ENCODE measurements at places on chromosomes 2 and 18. TPM values are rescaled to one million over a fixed set of nuclear protein-coding genes. Genes with fewer than 3 reads are reported as not detected.

The TMEFF2 gene
- total RNA-seq = not detected

The SP9 gene
- not detected for total RNA-seq

The CHAC2 gene
- total RNA-seq = 6.5 TPM

The STAT4 gene
- total RNA-seq = 33.9 TPM

The ATG16L1 gene
- total RNA-seq = 32.4 TPM

The TSN gene
- 46.7 TPM for total RNA-seq

The HOXD11 gene
- total RNA-seq = not detected

The C2orf80 gene
- total RNA-seq = not detected

The CENPA gene
- total RNA-seq = 6.5 TPM

DNA sequence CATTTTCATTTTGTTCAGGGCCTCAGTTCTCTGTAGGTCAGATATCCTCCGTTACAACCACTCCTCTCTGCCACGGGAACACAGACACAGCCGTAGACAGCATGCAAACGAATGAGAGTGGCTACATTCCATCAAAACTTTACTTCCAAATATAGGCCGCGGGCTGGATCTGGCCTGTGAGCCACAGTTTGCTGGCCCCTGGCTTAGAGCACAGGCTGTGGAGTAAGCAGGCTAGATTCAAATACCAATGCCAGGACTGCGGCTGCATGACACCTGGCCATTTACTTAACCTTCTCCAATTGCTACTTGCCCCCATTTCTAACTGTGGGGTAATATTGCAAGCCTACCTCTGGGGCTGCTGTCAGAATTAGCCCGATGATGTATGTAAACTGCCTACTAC, 325.8 kb upstream of the POU3F3 start:
- H3K4me3 ChIP-seq = no peak overlapping the region
- no peaks in the 10 kb centered on the region for H3K27me3 ChIP-seq
- no peak overlapping the region for H3K27ac ChIP-seq
- DNase-seq = no peak
- H3K4me1 ChIP-seq = no peaks in the 10 kb centered on the region
- no peaks in the 10 kb centered on the region for H3K36me3 ChIP-seq

DNA sequence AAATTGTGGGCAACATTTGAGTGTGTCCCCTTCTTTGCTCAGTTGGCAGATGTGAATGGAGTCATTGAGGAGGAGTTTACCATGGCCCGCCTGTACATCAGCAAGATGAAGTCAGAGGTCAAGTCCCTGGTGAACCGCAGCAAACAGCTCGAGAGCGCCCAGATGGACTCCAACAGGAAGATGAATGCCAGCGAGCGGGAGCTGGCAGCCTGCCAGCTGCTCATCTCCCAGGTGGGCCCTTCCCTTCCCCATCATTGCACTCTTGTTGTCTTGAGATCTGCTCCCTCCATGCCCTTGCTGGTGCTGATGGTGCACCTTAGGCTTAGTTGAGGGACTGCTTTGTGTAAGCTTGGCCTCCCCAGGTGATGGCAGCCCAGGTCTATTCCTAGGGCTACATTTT, 47.5 kb upstream of the LYPD6B start:
- no peaks in the 10 kb centered on the region for H3K27me3 ChIP-seq
- H3K4me1 ChIP-seq = no peaks in the 10 kb centered on the region
- no peak overlapping the region for H3K27ac ChIP-seq
- no peak overlapping the region for H3K4me3 ChIP-seq
- DNase-seq = no peak

DNA sequence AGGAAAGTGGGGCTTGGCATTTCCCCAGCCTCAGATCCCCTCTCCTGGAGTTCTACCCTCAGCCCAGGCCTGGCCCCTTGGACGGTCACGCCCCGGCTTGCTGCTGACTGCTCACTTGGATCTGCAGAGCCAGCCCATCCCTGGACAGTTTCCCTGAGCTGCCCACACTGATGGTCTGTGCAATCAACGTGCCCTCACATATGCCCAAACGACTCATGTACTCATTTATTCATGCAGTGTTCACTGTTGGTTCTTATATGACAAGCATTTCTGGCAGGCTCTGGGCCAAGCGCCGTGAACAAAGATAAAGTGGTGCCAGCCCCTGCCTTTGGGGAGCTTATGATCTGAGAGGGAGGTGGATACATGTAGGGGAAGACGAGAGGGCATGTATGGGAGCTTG, 20.3 kb upstream of the GLI2 start:
- peaks cover 4% of the 10 kb centered on the region for H3K4me1 ChIP-seq
- peak; percentile 45 for DNase-seq
- H3K27me3 ChIP-seq = peaks cover 20% of the 10 kb centered on the region
- H3K4me3 ChIP-seq = no peak overlapping the region
- no peak overlapping the region for H3K27ac ChIP-seq

- H3K36me3 ChIP-seq = no peaks in the 10 kb centered on the region
- H3K4me3 ChIP-seq = no peak overlapping the region
- DNase-seq = no peak
- no peaks in the 10 kb centered on the region for H3K27me3 ChIP-seq
These were observed 476.6 kb downstream of the CNTNAP5 start for GRCh38 chr2:124501575-124502152.

DNA sequence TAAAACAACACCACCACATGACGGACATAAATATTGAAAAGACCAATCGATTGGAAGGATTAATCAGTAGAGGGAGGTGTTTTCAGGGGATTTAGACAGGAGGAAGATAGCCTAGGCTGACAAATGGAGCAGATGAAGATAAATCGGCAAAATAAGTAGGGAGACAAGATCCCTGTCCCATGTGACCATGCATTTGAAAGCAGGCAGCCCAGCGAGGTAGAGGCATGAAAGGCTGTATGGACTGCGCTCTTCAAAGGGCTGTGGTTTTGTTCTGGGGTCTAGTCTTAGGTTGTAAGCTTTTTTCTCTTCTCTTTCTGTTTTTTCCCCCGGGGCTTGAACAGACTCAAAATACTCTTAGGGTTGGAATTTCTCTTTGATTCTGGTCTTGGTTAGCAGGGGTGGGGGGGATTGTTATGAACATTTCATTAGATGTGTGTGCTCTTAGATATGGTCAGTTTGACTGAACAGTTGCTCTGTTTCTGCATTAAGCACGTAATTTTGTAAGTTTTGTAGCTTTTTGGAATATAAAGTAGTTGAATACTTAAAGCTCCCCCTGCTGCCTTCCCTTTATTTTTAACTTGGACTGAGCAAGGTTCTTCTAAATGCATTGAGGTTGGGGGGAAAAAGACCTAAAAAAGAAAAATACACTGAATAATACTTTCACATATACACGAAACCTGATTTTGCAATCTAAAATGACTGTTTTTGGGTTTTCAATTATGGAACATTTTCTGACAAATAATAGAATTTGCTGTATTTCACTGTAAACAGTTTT, 32.2 kb downstream of the ZNF532 start:
- DNase-seq = no peak
- peak overlapping the region; percentile 61 for H3K27ac ChIP-seq
- H3K27me3 ChIP-seq = no peaks in the 10 kb centered on the region
- no peak overlapping the region for H3K4me3 ChIP-seq
- H3K4me1 ChIP-seq = peaks cover 36% of the 10 kb centered on the region

- no peak overlapping the region for H3K27ac ChIP-seq
- no peak for DNase-seq
- H3K27me3 ChIP-seq = no peaks in the 10 kb centered on the region
- peaks cover 4% of the 10 kb centered on the region for H3K4me1 ChIP-seq
These were observed 470.4 kb downstream of the IRS1 start for GRCh38 chr2:226329180-226329579.

- DNase-seq = no peak
- no peaks in the 10 kb centered on the region for H3K4me1 ChIP-seq
- H3K27ac ChIP-seq = no peak overlapping the region
- no peak overlapping the region for H3K4me3 ChIP-seq
- no peaks in the 10 kb centered on the region for H3K27me3 ChIP-seq
These were observed 27.8 kb upstream of the CACNB4 start for GRCh38 chr2:152126664-152127063.

DNA sequence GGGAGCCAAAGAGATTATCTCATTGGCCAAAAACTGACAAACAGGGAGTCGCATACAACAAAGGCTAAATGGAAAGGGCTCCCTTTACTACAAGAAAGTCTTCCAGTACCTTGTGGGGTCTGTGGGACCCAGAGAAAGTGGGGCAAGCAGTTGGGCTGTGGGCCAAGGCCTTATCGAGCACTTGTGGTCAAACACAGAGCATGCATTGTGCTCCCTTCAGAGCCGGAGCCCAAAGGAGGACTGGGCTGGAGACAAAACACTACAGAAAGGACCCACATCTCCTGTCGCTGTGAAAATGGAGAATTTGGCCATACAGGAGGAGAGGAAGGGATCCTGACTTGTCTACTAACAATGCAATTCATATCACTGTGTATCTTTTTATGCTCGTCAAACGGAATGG, 37.1 kb upstream of the SLC1A4 start:
- DNase-seq = no peak
- no peaks in the 10 kb centered on the region for H3K36me3 ChIP-seq
- no peak overlapping the region for H3K4me3 ChIP-seq
- H3K27me3 ChIP-seq = no peaks in the 10 kb centered on the region
- H3K27ac ChIP-seq = no peak overlapping the region
- H3K4me1 ChIP-seq = peaks cover 17% of the 10 kb centered on the region

GRCh38 chr2:105426626-105427292, 27.9 kb upstream of the FHL2 start:
- no peaks in the 10 kb centered on the region for H3K36me3 ChIP-seq
- H3K4me1 ChIP-seq = no peaks in the 10 kb centered on the region
- H3K27ac ChIP-seq = no peak overlapping the region
- H3K4me3 ChIP-seq = no peak overlapping the region

DNA sequence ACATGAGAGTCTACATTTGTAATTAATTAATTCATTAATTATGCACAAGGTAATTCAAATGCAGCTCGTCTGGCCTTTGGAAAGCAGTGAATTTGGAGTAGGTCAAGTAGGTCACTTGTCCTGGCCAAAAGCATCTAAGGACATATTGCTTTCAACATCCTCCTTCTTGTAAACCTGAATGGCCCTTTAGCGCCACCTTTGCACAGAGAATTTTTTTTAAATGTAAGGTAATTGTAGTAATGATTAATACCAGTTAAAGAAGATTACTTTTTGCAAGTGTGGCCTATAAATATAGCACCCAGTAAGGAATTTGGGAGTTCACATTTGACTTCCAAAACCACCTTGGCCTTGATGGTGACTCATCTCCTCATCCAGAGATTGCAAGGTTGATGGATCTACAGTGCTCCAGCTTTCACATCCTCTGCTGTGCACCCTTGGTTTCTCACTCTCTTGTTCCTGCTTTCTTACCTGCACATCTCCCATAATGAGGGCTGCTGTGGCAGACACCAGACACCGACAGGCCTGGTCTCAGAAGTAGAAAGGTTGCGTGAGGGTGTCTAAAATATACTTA, 481.7 kb downstream of the TGIF1 start:
- no peak for DNase-seq
- no peaks in the 10 kb centered on the region for H3K4me1 ChIP-seq
- H3K4me3 ChIP-seq = no peak overlapping the region
- H3K36me3 ChIP-seq = no peaks in the 10 kb centered on the region

DNA sequence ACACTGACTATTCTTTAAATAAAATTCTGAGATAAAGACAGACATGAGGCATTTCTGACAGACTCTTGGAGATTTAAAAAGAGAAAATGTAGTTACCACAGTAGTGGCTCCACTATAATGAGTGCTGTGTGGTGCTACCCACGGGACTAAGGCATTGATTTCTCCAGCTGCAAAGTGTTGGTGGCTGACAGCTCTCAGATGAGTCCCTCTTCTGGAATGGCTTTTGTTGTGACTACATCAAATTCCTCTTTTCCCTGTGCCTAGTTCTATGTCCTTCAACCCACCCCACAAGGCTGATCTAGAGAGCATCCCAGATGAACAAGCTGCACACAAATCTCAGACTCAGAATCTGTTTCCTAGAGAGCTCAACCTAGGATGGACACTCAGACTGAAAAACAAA, 884.8 kb upstream of the ZEB2 start:
- no peaks in the 10 kb centered on the region for H3K27me3 ChIP-seq
- no peaks in the 10 kb centered on the region for H3K4me1 ChIP-seq
- H3K36me3 ChIP-seq = no peaks in the 10 kb centered on the region
- no peak overlapping the region for H3K4me3 ChIP-seq
- DNase-seq = no peak

DNA sequence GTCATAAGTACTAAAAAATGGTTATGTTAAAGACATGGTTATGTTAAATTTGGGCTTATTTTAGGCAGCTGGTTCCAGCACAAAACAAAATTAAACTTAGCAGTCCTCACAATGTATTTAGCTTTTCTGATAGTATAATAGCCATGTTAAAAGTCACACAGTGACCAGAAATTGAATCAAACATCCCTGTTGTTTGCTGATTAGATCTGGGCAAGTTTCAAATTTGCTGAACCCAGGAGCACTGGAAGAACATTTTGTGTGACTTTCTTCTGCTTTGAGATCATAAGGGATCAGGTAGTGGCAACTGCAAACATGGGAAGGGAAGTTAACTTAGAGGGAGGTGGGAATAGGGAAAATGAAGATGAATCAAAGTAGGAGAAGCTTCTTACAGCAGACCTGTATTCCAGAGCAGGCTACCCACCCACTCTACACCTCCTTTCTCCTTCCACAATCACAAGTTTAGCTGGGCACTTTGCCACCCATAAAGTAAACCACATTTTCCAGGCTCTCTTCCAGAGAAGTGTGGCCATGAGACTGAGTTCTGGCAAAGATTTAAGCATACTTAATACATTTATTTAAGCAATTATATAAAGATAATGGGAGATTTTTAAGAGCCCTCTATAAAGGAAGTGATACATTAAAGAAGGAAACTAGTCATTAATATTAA, 616.1 kb upstream of the LRATD1 start:
- no peaks in the 10 kb centered on the region for H3K27me3 ChIP-seq
- no peak overlapping the region for H3K4me3 ChIP-seq
- H3K27ac ChIP-seq = no peak overlapping the region
- no peaks in the 10 kb centered on the region for H3K36me3 ChIP-seq
- no peaks in the 10 kb centered on the region for H3K4me1 ChIP-seq

- no peaks in the 10 kb centered on the region for H3K27me3 ChIP-seq
- peak overlapping the region; percentile 96 for H3K27ac ChIP-seq
- DNase-seq = no peak
These were observed 1.0 kb upstream of the ZC3H8 start for GRCh38 chr2:112255875-112256274.

GRCh38 chr2:216916956-216917650, 57.2 kb upstream of the TNP1 start:
- no peak for DNase-seq
- no peaks in the 10 kb centered on the region for H3K4me1 ChIP-seq
- no peaks in the 10 kb centered on the region for H3K36me3 ChIP-seq
- H3K4me3 ChIP-seq = no peak overlapping the region
- no peaks in the 10 kb centered on the region for H3K27me3 ChIP-seq

DNA sequence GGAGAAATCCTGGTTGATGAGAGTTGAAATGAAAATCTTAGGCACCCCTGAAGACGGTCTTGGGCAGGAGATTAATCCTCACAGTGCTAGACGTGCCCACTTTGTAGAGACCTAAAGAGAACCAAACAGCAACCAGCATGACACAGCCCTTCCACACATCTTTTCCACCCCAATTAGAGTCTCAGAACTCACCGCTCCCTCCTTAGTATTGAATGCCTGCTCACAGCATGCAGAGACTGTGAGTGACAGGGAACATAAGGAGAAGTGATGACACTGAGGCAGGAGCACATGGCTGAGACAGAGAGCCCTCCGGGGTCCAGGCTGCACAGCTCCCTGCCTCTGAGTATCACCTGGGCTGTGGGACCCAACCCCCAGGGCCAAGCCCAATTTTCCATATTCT, 367.6 kb downstream of the EIPR1 start:
- H3K27me3 ChIP-seq = no peaks in the 10 kb centered on the region
- H3K4me1 ChIP-seq = no peaks in the 10 kb centered on the region
- no peak overlapping the region for H3K27ac ChIP-seq
- H3K4me3 ChIP-seq = no peak overlapping the region
- no peak for DNase-seq

Measured in spleen (tissue), 13 donors.